Activated CD8-positive, alpha-beta T cell treated with anti-CD3 and anti-CD28 coated beads, Interleukin-2, amount 10 ng/mL, durations not matched to agents 7 days and 5 days (primary cell): ENCODE measurements at places on chromosomes 7 and 10. TPM values are rescaled to one million over a fixed set of nuclear protein-coding genes. Genes with fewer than 3 reads are reported as not detected.

GRCh38 chr7:95609277-95609971 is 13.1 kb upstream of the PDK4 start:
- no peaks in the 10 kb centered on the region for H3K36me3 ChIP-seq
- H3K27me3 ChIP-seq: peaks cover 2% of the 10 kb centered on the region
- no peak overlapping the region for H3K27ac ChIP-seq
- H3K4me1 ChIP-seq: no peaks in the 10 kb centered on the region
- H3K4me3 ChIP-seq: no peak overlapping the region

GRCh38 chr10:2925631-2926030 is 141.7 kb upstream of the PFKP start:
- H3K27ac ChIP-seq: no peak overlapping the region
- H3K36me3 ChIP-seq: no peaks in the 10 kb centered on the region
- no peak overlapping the region for H3K4me3 ChIP-seq
- peaks cover 10% of the 10 kb centered on the region for H3K27me3 ChIP-seq
- H3K4me1 ChIP-seq: peaks cover 16% of the 10 kb centered on the region
- peak; percentile 28 for DNase-seq

GRCh38 chr7:51256916-51257315 is 59.7 kb downstream of the COBL start:
- DNase-seq: no peak
- H3K27ac ChIP-seq: no peak overlapping the region
- no peak overlapping the region for H3K4me3 ChIP-seq
- no peaks in the 10 kb centered on the region for H3K36me3 ChIP-seq
- H3K4me1 ChIP-seq: no peaks in the 10 kb centered on the region

DNA sequence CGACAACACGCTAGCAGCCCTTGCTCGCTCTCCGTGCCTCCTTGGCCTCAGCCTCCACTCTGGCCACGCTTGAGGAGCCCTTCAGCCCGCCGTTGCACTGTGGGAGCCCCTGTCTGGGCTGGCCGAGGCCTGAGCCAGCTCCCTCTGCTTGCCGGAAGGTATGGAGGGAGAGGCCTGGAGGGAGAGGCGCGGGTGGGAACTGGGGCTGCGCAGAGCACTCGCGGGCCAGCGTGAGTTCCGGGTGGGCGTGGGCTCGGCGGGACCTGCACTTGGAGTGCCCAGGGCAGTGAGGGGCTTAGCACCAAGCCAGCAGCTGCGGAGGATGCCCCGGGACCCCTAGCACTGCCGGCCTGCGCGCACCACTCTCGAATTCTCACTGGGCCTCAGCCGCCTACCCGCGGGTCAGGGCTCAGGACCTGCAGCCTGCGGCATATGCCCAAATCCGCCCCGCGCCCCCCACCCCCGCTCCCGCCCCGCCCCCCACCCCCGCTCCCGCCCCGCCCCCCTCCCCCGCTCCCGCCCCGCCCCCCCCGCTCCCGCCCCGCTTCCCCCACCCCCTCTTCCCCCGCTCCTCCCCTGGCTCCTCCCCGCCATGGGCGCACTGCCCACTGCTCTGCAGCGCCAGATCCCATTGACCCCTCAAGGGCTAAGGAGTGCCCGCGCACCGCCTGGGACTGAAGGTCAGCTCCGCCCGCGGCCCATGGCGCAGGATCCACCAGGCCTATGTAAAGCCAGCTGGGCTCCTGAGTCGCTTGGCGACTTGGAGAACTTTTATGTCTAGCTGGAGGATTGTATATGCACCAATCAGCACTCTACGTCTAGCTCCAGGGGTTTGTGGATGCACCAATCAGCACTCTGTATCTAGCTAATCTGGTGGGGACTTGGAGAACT is 15.9 kb upstream of the ACBD5 start:
- H3K27ac ChIP-seq: peak overlapping the region; percentile 73
- H3K4me1 ChIP-seq: peaks cover 37% of the 10 kb centered on the region
- peaks cover 11% of the 10 kb centered on the region for H3K36me3 ChIP-seq
- H3K4me3 ChIP-seq: peak overlapping the region; percentile 76
- H3K27me3 ChIP-seq: peaks cover 40% of the 10 kb centered on the region

DNA sequence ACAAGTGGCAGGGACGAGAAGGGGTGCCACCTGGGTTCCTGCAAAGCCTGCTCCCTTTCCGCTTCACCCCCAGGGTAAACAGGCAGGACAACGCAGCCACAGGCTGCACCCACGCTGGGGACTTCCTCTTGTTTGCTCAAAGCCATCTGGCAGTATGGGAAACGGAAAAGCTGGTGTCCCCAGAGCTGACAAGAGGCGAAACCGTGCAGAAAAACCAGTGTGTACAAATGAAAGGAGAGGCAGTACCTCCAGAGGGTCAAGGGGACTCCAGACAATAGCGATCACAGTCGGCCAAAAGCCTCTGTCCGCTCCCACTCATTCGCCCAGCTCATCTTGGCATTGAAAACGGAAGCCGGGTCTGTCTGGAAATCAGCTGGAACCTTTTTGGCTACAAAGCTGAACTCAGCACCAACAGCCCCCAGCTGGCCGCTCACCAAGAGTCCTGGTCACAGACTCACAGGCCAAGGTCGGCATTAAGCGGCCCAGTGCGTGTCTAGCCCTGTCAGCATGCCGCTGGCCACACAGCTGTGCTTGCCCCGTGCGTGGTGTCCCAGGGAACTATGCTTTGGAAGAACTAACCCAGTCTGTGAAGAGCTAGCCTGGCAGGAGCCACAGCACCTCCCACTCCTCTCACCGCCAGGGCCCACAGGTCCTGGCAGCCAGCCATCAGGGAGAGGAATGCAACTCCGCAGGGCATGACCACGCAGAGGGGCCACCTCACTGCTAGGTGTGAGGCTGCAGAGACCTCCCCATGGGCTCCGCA is 10.4 kb downstream of the TNS3 start:
- no peak for DNase-seq
- H3K4me3 ChIP-seq: no peak overlapping the region
- no peaks in the 10 kb centered on the region for H3K4me1 ChIP-seq

Gene TAS2R60
- 0.26 TPM for total RNA-seq

Gene FZD1
- total RNA-seq: 0.24 TPM

GRCh38 chr10:127612-128432 is 7.4 kb upstream of the ZMYND11 start:
- H3K4me1 ChIP-seq: peaks cover 30% of the 10 kb centered on the region
- DNase-seq: peak; percentile 65
- H3K27ac ChIP-seq: peak overlapping the region; percentile 92
- H3K27me3 ChIP-seq: peaks cover 4% of the 10 kb centered on the region
- H3K4me3 ChIP-seq: peak overlapping the region; percentile 75
- H3K36me3 ChIP-seq: peaks cover 4% of the 10 kb centered on the region

DNA sequence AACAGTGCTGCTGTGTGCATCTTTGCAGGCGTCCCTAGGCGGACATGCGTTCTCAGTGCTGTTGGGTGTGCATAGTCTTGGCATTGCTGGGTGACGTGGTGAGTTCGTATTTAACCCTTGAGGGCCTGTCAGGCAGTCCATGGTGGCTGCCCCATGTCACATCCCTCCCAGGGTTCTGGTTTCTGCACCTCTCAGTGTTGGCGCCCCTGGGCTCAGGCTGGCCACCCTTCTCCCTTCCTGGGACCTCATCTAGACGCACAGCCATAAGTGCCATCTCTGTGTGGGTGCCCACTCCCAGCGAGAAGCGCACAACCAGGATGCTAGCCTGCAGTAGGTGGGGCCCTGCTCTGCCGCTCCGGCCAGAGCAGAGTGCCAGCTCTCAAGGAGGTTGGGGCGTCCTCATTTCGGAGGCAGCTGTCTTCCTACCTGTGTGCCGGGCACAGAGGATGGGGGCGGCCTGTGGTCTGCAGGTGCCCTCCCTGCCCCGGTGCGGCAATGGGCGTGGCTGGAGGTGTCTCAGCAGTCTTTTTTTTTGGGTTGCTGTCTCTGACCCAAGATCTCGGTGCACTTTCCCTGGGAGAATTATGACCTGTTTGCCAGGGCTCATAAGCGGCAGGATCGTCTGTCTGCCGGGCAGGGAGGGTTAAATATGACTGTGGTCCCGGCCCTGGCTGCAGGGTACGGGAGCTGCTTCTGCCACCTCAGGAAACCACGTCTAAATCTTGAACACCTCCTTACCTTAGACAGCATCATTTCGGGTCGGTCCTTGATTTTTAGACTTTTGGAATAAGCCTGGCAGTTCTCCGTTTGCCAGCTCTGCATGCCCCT is 6.5 kb downstream of the INPP5A start:
- no peaks in the 10 kb centered on the region for H3K27me3 ChIP-seq
- H3K36me3 ChIP-seq: peaks cover 11% of the 10 kb centered on the region
- no peak for DNase-seq
- peak overlapping the region; percentile 62 for H3K27ac ChIP-seq

GRCh38 chr7:54781134-54781920 is 22.3 kb upstream of the SEC61G start:
- no peaks in the 10 kb centered on the region for H3K36me3 ChIP-seq
- DNase-seq: no peak
- no peaks in the 10 kb centered on the region for H3K4me1 ChIP-seq
- no peak overlapping the region for H3K27ac ChIP-seq
- H3K4me3 ChIP-seq: no peak overlapping the region
- no peaks in the 10 kb centered on the region for H3K27me3 ChIP-seq

- H3K27ac ChIP-seq: no peak overlapping the region
- no peaks in the 10 kb centered on the region for H3K4me1 ChIP-seq
- no peak overlapping the region for H3K4me3 ChIP-seq
- no peak for DNase-seq
These were observed 35.4 kb upstream of the TECTB start for GRCh38 chr10:112247791-112248190.

GRCh38 chr7:68888971-68889385 is 709.3 kb upstream of the AUTS2 start:
- H3K4me3 ChIP-seq: no peak overlapping the region
- H3K36me3 ChIP-seq: no peaks in the 10 kb centered on the region
- no peaks in the 10 kb centered on the region for H3K27me3 ChIP-seq
- no peak overlapping the region for H3K27ac ChIP-seq
- no peak for DNase-seq

- peaks cover 14% of the 10 kb centered on the region for H3K4me1 ChIP-seq
- DNase-seq: no peak
- no peak overlapping the region for H3K4me3 ChIP-seq
- peaks cover 16% of the 10 kb centered on the region for H3K36me3 ChIP-seq
- H3K27ac ChIP-seq: no peak overlapping the region
These were observed 13.3 kb downstream of the SLC37A3 start for GRCh38 chr7:140384894-140385545.

GRCh38 chr10:12531305-12532220 is 182.2 kb downstream of the CAMK1D start:
- peaks cover 13% of the 10 kb centered on the region for H3K4me1 ChIP-seq
- no peak overlapping the region for H3K27ac ChIP-seq
- H3K27me3 ChIP-seq: no peaks in the 10 kb centered on the region
- DNase-seq: no peak
- no peak overlapping the region for H3K4me3 ChIP-seq

Gene DHX32
- 14.2 TPM for total RNA-seq

Gene BTBD16
- not detected for total RNA-seq

DNA sequence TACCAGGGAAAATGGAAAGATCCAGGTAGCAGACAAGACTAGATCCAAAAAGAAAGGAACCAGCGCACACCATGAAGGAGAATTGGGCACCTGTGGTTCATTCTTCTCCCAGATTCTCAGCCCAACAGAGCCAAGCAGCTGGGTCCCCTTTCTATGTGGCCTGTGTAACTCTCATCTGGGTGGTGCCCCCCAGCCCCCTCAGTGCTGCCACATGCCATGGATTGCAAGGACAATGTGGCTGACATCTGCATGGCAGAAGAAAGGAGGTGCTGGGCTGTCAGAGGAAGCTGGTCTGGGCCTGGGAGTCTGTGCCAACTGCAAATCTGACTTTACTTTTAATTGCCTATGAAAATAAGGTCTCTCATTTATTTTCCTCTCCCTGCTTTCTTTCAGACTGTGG is 21.4 kb downstream of the PRSS2 start:
- H3K27me3 ChIP-seq: no peaks in the 10 kb centered on the region
- H3K36me3 ChIP-seq: peaks cover 86% of the 10 kb centered on the region
- DNase-seq: peak; percentile 24
- H3K27ac ChIP-seq: peak overlapping the region; percentile 99
- H3K4me1 ChIP-seq: peaks cover 39% of the 10 kb centered on the region
- H3K4me3 ChIP-seq: peak overlapping the region; percentile 90

DNA sequence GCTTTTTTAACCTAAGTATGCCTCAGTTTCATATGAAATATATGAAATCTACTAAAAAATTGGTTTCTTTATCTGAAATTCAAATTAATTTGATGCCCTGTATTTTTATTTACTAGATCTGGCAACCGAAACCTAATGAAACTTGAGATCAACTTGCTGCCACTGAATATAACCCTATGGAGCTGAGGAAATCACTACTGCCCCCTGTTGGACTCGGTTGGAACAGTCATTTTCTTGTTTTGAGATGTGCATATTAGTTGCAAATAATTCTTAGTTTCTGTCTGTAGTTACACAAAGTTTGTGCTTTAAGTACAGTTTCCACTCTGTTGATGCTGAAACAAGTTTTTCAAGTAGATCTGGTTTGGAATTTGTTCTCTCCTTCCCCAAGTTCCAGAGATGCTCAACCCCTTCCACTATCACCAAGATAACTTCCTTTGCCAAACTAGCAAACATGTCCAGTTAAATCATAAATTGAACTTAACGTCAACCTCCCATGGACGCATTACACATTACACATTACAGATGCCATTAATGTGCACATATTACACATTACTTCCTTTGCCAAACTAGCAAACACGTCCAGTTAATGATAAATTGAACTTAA is 22.2 kb upstream of the EXOC4 start:
- no peak overlapping the region for H3K4me3 ChIP-seq
- peaks cover 13% of the 10 kb centered on the region for H3K27me3 ChIP-seq
- H3K27ac ChIP-seq: no peak overlapping the region
- H3K36me3 ChIP-seq: no peaks in the 10 kb centered on the region

DNA sequence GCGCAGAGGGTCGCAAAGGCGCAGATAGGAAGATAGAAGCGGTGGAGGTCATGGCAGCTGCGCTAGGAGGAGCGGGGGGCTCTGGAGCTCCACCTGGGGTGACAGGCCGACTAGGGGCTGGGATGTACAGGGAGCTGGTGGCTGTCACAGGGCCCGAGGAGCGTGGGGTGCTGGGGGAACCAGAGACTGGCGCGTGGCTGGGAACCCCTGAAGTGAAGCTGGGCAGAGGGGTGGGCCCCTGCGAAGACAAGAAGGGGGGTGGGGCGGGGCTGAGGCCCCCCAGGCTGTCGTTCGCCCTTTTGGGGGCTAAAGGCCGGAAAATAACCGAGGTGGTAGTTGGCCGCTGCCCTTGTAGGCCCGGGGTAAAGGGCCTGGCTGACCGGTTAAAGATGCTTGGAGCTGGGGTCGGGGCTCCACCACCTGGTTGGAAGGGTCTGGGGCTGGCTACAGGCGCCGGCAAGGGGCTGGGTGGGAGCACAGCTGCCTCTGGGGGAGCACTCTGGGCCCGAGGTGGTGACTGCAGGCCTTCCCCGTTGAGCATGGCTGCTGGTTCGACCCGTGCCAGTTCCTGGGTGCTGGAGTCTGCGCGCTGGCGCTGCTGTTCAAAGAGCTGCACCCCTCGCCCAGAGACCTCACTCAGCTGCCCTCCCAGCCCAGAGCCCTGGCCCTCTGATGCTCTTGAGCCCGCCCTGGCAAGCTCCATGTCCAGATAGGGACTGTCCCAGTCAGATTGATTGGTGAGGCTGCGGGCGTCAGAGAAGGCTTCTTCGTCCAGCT is 6.8 kb upstream of the MYOZ1 start:
- H3K36me3 ChIP-seq: no peaks in the 10 kb centered on the region
- peaks cover 27% of the 10 kb centered on the region for H3K4me1 ChIP-seq
- H3K27ac ChIP-seq: no peak overlapping the region
- H3K27me3 ChIP-seq: peaks cover 12% of the 10 kb centered on the region
- DNase-seq: no peak

- no peaks in the 10 kb centered on the region for H3K27me3 ChIP-seq
- H3K36me3 ChIP-seq: peaks cover 18% of the 10 kb centered on the region
- H3K4me1 ChIP-seq: peaks cover 6% of the 10 kb centered on the region
- no peak overlapping the region for H3K27ac ChIP-seq
- H3K4me3 ChIP-seq: no peak overlapping the region
- no peak for DNase-seq
These were observed 80.7 kb upstream of the RPA3 start for GRCh38 chr7:7799138-7799537.

Gene CUL2
- total RNA-seq: 38.7 TPM

Gene ZNF365
- total RNA-seq: not detected
